ENCODE measurements at places on chromosomes 3 and 15. TPM values are rescaled to one million over a fixed set of nuclear protein-coding genes. Genes with fewer than 3 reads are reported as not detected.

CFAP92 gene
- total RNA-seq, result not detected

HTR3E gene
- total RNA-seq, result not detected

KBTBD8 gene
- total RNA-seq, result 4.7 TPM

PPP1R14D gene
- total RNA-seq, result not detected

TTLL13 gene
- not detected for total RNA-seq

CCR3 gene
- total RNA-seq, result 0.94 TPM

CCR2 gene
- total RNA-seq, result under 0.01 TPM

HRG gene
- total RNA-seq, result not detected

GOLIM4 gene
- total RNA-seq, result 77.1 TPM

ASB14 gene
- not detected for total RNA-seq

GRIP2 gene
- total RNA-seq, result 0.08 TPM

CLN6 gene
- total RNA-seq, result 6.8 TPM

SOX2 gene
- not detected for total RNA-seq

SLC24A5 gene
- not detected for total RNA-seq

Data from smooth muscle cell of the coronary artery (primary cell).